ENCODE measurements at places on chromosomes 1 and 21.

DNA sequence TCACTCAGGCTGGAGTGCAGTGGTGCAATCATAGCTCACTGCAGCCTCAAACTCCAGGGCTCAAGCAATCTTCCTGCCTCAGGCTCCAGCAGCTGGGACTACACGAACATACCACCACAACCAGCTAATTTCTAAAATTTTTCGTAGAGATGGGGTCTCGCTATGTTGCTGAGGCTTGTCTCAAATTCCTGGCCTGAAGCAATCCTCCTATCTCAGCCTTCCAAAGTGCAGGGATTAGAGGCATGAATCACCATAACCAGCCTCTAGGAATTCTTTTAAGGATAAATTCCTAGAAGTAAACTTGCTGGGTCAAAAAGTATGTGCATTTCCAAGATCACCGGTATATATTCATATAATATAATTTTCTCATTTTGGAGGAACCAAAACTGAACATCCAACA, 17.6 kb upstream of the HUNK start:
- no peak for ATAC-seq

DNA sequence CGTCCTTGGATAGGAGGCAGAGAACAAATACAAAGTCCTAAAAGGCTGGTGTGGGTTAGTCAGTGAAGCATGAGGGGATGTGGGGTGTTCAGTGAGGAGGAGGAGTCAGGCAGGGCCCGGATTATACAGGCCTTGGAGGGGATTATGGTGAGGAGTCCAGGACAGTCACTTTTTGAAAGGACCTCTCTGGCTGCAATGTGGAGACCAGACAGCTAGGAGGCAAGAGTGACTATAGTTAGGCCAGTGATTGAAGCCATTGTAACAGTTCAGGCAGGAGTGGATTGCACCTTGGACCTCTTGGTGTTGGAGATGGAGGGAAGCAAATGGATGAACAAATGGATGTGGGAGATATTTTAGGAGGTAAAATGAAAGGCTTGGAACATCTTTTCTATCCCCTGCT, 115.8 kb downstream of the C1orf94 start:
- ATAC-seq = no peak

- ATAC-seq = no peak
These were observed 54.2 kb downstream of the DRAM2 start for GRCh38 chr1:111085676-111086075.

DNA sequence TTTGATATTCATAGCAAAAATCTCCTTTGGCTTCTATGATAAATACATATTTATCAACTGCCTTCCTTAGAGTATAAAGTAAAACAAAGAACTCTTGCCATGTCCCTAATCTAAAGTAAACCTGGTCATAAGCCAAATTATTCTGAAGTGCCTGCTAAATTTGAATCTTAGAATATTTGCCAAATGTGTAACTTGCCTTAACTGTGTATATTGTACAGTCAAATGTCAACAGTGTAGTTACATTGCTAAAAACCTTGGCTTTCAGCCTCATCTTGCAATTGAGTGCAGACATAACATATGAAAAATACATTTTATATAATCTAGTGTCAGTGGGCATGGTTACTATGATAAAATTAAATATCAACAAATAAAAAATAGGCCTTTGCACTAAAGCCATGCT, 583.4 kb upstream of the ADAMTS5 start:
- no peak for ATAC-seq

DNA sequence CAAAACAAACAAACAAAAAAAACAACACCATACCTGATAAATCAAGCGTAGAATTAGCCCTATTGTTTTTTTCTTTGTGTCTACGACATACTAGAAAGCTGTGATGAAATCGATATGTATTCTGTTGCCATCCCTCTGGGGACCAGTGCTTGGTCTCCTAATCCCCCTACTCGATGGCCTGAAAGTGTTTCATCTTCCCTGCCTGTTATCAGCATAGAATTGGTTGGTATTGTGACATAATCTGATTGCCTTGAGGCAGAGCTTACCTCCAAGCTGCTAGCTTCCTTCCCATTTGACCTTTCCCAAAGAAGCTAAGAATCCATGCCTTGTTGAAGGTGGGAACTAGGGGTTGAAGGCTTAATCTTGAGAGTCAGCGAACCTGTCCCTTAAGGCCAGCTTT, 40.7 kb upstream of the PIGV start:
- ATAC-seq = no peak

DNA sequence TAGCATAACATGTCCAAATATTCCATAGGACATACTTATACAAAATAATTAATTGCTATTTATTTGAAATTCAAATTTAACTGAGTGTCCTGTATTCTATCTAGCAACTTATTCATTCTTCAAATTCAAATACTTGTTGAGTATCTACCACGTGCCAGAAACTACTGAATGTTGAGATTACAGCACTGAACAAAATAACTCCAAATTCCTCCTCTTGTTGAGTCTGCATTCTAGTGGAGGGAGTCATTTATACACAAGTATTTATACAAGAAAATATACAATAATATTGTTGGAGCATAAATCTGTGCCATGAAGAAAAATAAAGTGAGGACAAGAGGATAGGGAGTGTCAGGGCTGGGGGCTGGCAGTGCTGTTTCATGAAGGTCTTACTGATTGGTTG, 43.7 kb upstream of the CDC42BPA start:
- ATAC-seq = no peak

GRCh38 chr1:109490029-109490933, 3.6 kb upstream of the CYB561D1 start:
- no peak for ATAC-seq

GRCh38 chr1:5983361-5984103, 8.7 kb downstream of the NPHP4 start:
- ATAC-seq = no peak

DNA sequence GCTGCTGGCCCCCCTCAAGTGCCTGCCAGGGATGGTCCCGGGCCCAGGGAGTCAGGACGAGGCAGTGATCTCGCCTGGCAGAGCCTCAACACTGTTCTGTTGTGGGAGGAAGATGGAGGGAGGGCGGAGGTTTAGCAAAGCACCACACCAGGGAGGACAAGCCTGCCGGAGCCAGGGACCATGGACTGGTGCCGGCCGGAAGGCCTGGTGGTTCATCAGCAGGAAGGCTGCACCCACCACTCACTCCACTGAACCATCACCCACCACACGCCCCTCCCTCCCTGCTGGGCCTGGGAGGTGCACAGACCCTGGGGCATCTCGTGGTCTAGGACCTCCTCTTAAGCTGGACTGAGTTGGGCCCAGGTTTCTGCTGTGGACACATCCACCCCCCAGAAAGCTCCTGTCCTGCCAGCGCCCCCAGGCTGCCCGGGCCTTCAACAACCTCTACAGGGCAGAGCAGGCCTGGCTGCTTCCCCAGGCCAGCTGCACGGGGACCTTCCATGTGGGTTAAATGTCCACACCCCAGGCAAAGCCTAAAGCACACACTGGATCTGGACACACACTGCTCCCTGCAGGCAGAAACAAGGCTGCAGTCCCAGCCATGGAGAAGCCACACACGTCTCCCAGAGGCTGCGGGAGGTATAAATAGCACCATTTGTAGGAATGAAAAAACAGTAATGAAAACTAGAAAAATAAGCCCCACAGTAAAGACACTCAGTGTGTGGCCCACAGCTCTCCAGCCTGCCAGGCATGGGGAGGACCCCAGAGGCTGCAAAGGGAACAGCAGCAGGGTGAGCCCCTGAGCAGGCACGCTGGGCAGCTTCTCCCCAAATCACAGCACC, 10.4 kb upstream of the TMEM240 start:
- ATAC-seq = no peak

DNA sequence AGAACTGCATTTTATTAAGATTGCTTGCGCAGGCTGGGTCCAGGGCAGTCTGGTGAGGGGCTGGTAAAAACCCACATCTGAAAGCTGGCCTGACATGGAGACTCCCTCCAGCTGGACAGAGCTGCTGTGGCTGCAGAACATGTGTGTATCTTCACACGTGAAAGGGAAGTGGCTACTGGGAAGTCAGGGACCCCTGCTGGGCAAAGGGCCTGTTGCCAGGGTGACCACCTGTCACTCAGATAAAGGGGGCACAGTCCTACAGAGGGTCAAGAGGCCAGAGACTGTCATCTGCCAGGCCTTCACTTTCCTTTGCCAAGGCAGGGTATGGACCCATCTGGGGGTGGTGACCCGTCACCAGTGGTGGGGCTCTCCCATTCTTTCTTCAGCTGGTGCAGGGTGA, 17.5 kb downstream of the NKAIN1 start:
- ATAC-seq = no peak

GRCh38 chr1:163745204-163745603, 423.4 kb downstream of the NUF2 start:
- ATAC-seq = no peak

DNA sequence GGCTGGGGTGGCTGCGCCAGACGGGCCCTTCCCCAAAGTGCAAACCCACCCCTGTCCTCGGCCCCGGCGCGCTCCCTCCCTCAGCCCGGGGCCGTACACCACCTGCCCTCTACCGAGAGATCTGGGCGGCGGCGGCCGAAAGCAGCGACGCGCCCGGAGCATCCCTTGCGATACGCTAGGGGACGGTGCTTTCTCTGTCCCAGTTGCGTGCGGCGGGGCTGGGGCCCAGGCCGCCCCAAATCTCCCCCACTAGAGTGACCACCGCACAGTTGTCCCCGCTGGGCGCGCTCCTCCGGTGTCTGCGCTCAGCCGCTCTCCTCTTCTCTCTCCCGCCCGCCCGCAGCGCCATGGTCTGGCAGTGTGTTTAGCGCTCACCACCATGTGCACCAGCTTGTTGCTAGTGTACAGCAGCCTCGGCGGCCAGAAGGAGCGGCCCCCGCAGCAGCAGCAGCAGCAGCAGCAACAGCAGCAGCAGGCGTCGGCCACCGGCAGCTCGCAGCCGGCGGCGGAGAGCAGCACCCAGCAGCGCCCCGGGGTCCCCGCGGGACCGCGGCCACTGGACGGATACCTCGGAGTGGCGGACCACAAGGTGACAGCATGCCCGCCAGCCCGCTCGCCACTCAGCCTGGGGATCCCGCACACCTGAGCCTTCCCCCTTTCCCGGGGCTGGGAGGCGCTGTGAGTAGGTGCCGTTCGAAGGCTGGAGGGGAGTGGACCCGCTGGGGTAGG, 1.0 kb downstream of the ST6GALNAC5 start:
- peak; percentile 27 for ATAC-seq

DNA sequence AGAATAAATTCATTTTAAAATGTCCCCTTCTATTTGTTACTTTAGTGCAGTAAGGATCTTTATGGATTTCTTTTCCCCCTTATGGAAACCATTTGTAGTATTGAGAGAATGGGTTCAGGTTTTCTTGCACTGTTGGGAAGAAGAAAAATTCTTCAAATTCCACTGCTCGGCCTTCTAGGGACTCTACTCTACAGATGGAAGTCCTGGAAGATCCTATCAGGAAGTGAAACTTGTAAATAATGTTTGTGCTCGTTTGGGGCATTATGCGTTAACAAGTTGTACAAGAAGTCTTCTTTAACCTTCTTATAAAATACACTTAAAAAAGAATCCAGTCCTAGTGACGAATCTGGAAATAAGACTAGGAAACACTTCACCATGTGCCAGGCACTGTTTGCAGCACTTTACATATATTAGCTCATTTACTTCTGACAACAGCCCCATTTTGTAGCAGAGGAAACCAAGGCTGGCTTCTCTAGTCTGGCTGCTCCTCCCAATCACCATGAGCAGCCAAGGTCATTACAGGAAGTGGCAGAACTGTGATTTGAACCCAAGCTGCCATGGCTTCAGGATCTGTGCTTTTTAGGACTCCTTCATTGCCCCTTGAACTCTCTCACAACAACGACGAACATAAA, 11.8 kb downstream of the LRRC8D start:
- ATAC-seq = no peak

DNA sequence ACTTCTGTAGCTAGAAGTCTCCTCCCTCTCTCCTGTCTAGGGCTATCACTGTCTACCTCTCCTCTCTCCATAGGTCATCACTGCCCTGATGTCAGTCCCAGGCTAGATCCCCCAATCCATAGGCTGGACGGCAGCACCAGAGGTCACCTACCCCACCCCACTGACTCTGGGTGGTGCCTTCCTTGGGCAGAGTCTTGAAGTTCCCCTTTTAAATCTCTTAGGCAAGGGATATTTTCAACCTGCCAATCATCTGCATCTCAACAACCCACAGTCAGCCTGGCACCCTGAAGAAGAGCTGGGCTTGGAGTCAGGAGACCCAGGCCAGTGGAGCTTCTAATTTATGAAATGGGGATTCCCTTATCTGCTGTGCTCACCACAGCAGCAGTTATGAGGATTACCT, 13.2 kb downstream of the MYBPH start:
- ATAC-seq = no peak

- ATAC-seq = no peak
These were observed 151.2 kb upstream of the TNR start for GRCh38 chr1:175894581-175894980.

DNA sequence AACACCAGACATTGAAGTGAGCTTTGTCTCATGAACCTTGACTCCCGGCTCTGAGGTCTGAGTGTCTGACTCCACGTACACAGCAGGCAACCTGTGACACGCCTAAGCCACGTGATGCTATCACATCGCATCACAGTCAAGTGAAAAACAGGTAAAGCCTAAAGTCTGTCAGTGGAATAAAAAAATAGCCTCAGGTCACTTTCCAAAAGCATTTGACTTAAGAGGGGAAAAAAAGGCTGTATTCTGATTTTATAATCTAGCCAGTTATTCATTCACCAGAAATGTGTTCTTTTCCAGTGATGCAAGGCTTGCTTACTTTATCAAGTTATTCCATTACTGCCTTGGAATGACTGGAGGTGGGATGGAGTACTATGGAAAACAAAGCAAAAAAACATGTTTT, 163.2 kb upstream of the HMCN1 start:
- no peak for ATAC-seq

DNA sequence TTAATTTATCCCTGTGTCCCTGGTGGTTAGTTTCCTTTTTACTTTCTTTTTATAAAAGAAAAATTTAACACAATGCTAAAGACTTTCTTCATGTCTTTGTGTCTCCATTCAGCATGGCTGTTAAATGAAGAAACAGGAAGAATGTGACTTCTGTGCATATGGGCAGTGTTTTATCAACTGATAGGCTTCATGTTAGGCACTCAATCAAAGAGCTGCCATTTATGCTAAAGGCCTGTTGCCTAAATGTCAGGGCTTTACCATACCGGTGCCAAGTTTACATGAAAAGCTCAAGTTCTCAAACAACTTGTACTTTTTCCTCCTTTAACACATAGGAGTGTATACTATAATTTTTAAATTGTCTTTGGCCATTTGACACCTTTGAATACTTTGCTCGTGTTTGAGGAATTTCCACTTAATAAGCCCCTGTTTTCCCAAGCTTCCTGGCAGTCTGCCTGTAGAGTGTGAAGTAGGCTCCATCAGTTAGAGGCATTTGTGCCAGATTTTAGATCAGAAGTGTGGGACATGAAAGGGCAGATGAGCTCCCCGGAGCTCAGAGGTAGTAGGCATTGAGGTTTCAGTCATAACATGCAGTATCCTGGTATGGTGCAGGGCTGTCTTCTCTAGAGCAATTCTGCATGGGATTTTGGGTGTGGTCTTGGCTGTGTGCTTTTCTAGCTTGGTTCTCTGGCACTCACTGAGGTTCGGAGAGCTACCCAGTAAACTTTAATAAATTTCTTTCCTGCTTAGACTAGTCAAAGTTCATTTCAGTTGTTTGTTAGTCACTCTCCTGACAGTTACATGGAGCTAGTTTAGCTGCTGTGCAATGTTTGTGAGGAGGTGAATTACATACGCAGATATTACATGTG, 119.0 kb downstream of the LEPR start:
- ATAC-seq = no peak
